ENCODE measurements at places on chromosomes 2 and 18. TPM values are rescaled to one million over a fixed set of nuclear protein-coding genes. Genes with fewer than 3 reads are reported as not detected.

DNA sequence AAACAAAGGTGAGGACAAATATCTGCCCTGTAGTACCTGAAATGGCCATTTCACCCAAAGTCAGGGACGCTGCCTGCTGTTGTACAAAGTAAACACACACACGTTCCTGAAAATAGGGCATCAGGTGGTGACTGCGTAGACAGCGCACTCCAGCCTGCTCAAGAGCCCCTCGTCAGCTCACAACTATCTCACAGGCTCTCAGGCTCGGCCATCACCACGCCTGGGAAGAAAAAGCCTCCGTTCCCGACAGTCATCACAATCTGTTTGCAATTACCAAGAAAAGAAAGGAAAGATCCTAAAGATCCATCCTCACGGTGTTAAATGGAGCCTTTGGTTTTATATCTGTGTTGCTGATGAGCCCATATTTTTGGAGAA is 230.2 kb downstream of the ZNF516 start:
- DNase-seq, result no peak

- no peak for DNase-seq
Measured at GRCh38 chr18:23552505-23552904, 33.8 kb downstream of the NPC1 start.

DNA sequence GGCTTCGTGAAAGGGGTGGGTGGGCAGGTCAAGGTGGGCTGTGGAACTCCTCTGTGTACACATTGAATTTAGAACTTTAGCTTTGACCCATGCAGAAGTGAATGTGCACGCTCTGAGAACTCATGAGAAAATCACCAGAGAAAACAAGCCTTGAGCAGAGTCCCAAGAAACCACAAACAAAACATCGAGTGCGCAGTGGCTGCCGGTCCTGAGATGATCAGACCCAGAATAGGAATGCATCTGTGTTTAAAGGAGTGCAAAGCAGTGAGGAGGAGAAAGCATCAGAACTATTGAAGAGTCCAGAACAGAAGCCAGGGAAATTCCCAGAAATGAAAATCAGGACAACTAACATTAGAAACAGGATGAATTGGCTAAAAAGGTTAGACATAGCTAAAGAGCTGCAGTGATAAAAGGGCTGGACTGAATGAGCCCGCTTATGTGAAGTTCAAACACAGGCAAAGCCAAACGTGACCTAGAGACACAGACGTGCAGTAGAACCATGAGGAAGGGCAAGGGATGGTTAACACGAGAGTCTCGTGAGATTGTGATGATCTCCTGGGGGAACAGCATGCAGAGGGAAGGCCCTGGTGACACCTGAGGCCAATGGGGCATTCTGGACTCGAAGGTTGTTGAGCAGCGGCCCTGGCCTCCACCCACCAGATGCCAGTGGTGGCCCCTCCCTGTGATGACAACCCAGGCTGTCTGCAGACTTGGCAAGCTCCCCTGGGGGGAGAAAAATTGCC is 16.4 kb upstream of the TXNL4A start:
- no peak for DNase-seq

GRCh38 chr2:188993247-188993646 is 19.1 kb downstream of the COL3A1 start:
- DNase-seq, result no peak

- no peak for DNase-seq
Measured at GRCh38 chr2:218317303-218317630, 25.0 kb upstream of the TMBIM1 start.

The C2orf66 gene
- total RNA-seq, result not detected

DNA sequence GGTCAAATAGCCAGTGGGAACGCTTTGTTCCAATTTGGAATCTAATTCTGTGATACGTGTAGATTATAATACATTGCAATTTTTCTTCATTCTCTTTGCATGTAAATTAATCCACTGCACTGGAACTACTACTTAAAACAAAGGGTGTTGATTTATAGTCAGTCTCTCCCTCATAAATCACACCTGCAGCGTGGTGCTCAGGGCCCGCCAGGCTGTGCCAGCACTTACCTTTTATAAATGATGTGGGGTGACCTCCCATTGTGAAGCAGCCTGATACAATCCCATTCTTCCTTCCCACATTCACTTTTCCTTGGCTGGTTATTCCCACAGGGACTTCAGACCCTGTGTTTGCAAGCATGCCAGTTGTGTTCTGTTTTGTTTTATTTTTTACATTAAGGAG is 302.3 kb upstream of the ID2 start:
- no peak for DNase-seq

DNA sequence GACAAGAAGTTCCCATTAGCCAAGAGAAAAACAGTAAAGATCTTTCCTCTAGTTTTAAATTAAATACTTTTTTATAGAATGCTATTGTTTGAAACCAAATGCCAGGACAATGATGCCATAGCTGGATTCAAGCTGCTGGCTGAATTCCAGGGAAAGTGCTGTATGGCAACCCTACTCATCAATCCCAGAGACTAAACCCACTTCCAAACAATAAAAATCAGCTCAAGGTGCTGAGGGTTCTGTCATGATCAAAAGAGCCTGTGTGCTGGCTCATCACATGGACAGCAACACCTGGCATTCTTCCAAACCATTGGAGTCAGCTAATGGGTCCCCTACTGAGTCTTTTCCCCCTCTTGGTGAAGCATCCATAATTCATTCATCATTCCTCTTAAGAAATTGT is 53.7 kb upstream of the PARD3B start:
- DNase-seq, result no peak

- no peak for DNase-seq
Measured at GRCh38 chr18:62493033-62493862, 29.6 kb upstream of the ZCCHC2 start.

The SLC11A1 gene
- total RNA-seq, result 4.5 TPM

DNA sequence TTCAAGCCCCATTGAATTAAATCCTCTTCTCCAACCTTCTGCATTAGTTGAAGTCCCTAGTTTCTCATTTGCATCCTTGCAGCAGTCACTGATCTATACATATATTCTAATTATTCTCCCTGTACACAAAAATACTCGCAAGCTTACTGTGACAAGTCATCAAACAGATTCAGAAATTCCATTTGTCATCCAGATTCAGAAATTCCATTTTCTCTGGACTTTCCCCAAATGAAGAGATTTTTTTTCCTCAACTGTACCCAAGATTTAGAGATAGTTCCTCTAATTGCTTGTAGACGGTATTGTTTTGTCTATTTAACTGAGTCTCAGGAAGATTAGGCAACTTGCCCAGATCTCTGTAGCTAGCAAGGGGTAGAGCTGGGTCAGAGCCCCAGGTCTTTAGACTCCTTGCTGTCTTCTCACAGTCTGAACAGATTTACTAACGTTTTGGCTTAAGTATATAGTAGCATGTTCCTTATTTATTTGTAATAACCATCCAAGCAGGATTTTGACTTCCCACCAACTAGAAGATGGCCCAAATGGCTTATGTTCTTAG is 34.2 kb downstream of the RAB12 start:
- DNase-seq, result no peak

DNA sequence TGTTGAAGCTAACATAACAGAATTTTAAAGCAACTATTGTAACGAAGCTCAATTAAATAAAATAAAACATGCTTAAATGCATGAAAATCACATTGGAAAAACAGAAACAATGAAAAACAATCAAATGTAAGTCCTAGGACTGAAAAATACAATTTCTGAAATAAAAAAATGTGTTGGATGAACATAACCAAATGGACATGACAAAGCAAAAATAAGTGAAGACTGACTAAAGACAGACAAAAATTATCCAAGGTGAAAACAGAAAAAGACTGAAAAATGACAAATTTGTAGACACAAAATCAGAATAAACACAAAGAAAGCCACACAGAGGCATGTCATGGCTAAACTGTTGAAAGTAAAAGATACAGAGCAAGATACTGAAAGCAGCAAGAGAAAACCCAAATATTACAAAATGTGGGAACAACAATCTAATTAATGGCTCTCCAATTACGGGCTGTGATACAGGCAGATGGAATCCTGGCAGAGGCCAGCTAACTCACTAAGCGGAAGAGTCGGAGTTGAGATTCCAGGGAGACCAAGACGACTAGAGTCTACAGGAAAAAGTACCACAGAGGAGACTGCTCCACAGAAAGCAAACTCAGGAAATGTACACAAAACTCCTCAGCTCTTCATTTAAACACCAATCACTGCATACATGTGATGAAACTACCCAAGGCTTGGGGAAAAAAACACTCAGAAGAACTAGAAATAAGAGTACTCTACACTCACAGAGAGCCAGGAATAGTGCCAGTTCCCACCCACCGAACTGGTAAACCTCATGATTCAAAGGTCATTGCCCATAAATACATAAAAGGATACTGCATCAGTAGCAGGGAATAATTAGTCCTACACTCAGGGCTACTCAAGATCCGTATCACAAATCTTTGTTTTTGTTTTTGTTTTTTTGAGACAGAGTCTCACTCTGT is 83.6 kb downstream of the ATAD2B start:
- DNase-seq, result no peak

DNA sequence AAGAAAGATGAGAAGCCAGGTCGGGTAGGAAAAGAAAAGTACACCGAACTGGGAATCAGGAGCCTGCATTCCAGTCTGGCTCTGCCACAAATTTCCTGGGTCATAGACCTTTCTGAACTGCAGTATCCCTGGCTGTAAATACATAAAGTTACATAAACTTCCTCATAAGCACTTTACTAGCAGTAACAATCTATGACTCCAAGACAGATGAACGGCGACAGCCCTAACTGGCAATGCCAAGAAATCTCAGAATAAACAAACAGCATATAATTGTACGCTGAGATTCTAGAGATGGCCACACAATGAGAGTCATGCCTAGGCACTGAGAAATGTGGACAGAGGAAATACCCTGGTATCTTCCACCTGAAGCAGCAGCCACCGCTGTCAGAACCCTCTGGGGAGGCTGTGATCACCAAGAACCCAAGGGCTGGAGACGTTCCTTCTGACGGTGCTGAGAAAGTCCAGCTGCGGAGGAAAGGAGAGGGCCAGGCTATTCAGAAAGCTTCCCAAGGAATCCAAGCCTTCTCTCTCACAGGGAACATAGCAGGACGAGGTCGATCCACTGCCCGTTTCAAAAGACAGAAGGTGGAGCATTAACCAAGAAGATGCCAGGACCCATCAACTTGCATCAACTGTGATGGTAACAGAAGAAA is 89.3 kb upstream of the SLC66A3 start:
- no peak for DNase-seq

DNA sequence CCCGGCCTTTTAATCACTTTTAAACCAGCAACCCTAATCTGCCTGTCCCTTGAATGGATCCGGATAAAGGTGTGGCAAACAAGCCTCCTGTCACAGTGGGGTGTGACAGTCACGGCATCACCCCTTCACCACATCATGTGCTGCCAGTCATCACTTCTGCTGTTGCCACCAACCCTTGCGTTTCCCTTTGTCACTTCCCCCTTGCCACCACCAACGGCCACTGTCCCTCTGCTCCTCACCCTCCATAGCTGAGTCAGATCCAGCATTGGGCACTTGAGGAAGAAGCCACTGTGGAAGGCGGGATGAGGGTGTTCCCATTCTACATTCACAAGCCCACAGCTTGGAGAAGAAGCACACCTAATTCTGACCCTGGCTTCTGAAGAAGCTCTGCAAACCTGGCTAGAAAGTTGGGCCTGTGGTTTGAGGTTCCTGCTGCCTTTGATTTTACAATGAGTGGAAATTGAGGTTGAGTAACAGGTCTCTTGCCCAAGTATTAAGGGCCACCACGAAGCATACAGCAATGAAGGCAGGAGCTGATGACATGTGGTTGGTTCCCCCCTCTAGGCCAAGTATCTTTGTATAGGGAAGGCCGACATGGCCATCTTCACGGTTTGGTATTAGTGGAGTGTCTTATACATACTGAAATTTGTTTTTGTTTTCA is 22.9 kb upstream of the DARS1 start:
- DNase-seq, result peak; percentile 40

- no peak for DNase-seq
Measured at GRCh38 chr18:48803518-48803917, 147.2 kb downstream of the SMAD7 start.

GRCh38 chr2:75309596-75310463 is 110.5 kb upstream of the TACR1 start:
- DNase-seq, result no peak

GRCh38 chr2:237598468-237599208 is 8.1 kb upstream of the RAB17 start:
- no peak for DNase-seq

The GPR17 gene
- 0.25 TPM for total RNA-seq

GRCh38 chr2:73069041-73069854 is 2.3 kb downstream of the SFXN5 start:
- no peak for DNase-seq

The SLC40A1 gene
- total RNA-seq, result 57.5 TPM

The VSNL1 gene
- 18.6 TPM for total RNA-seq

GRCh38 chr2:107174171-107174570 is 288.2 kb upstream of the ST6GAL2 start:
- DNase-seq, result no peak

GRCh38 chr2:210180477-210180876 is 9.3 kb upstream of the KANSL1L start:
- DNase-seq, result no peak

GRCh38 chr18:67525328-67526099 is 9.0 kb upstream of the DSEL start:
- peak; percentile 42 for DNase-seq

The ARHGAP25 gene
- total RNA-seq, result 5.4 TPM

DNA sequence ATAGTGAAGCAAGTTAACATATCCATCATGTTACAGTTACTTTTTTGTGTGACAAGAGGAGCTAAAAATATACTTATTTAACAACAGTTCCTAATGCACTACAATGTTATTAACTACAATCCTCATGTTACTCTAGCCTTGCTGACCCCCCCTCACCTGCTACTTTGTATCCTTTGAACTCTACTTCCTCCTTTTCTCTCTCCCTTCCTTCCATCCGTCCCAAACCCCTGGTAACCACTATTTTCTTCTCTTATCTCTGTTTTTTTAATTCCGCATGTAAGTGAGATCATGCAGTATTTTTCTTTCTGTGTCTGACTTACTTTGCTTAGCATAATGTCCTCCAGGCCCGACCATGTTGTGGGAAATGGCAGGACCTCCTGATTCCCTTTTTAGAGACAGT is 59.4 kb downstream of the NPAS2 start:
- no peak for DNase-seq

The INO80D gene
- total RNA-seq, result 13.1 TPM

DNA sequence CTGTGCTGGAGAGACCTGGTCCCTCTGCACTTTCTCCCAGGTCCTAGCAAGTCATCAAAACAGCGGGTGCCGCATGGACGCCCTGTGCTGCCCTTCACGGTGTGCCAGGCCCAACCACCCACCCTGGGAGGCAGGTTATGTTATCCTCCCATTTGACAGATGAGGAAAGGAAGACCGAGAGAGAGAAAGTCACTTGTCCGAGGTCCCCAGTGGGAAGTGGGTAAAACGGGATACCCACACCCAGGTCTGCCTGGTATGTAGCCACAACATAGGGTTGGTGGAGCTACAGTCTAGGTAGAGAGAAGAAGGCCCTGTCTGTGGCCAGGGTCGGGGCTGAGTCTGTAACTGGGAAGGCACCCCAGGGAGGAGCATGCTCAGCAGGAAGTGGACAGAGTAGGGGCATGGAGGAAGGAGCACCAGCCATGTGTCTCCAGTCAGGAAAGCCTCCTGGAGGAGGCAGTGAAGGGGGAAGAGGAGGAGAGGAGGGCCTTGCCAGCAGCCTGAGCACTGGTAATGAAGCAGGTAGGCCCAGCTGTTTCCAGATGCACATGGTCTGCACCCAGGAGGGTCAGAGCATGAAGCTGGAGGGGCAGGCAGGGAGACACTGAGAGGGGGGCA is 98.4 kb downstream of the ZFP36L2 start:
- DNase-seq, result no peak

Data from left ventricle myocardium superior (tissue), 1 donor.